ENCODE measurements at places on chromosomes 11 and 22.
A peak's percentile ranks its signal among the peaks of the same experiment; 100 is the strongest.

DNA sequence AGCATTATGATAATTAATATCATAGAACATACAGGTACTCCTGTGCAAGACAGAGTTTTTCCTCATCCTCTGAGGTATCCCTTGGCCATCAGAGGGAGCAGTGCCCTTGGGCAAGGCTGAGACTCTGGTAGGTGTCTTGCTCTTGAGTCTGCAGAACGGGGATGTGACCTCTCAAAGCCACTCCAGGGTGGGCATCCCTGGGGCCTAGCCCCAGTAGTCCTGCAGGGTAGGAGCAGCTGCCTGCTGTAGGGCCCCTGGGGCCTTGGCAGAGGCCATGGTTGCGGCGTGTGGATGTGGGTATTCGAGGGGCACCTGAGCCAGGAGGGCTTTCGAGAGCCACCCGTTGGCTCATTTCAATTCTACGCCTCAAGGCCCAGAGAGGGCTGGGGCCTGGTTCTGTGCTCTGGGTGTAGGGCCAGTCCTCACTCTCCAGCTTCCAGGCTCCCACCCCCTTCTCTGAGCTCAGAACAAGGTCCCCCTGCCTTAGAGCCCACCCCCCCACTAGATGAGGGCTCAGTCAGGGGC is 7.7 kb upstream of the OMP start:
- no peak for DNase-seq

GRCh38 chr11:84234011-84234410 is 947.8 kb upstream of the CCDC90B start:
- DNase-seq: no peak

DNA sequence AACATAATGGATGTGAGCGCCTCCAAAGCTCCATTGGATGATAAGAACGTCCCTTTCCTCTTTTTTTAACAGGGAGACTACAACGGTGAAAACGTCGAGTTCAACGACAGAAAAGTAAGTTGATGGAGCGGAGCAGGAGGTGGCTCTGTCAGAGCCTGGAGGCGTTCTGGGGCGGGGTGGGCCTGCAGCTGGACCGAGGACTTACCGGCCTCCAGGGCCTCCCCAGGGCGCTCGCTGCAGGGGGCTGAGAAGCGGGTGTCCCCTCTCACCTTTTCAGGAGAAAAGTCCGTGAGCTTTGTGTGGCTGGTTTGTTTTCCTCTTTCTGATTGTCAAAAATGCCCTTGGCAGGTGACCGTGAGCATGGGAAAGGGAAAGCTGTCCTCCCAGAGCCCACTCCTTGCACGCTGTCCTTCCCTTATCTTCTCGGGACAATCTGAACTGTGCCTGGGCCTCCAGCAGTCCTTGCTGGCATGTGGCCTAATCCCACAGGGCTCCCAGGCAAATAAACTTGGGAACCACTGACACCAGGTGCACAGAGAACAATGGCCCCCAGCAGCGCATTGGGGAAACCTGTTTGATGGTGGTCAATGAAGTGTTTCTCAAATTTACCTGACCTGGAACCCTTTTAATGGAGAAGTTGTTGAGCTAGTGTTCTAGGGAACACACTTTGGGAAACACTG is 38.4 kb downstream of the ANO1 start:
- DNase-seq: no peak

GRCh38 chr11:122207505-122207904 is 91.5 kb upstream of the BLID start:
- peak; percentile 86 for DNase-seq

DNA sequence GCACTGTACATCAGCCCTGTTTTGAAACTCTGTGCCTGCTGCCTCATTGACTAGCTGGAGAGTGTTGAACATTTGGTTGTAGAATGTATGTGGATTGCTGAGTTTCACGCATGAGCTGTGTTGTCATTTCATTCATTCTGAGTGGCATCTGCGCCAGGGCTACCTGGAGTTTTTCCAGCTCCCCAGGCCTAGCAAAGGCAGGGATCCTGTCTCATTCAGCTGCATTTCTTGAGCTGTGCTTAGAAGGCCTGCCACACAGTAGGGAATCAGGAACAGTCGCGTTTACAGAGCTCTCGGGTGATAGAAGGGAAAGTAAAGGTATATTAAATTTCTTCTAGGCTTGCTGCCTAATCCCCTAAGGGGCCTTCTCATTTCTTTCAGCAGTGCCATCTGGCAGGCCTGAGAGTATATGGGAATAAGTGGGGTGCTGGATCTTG is 44.3 kb downstream of the PTPRJ start:
- DNase-seq: peak; percentile 35

GRCh38 chr11:77501758-77502157 is 27.9 kb upstream of the PAK1 start:
- no peak for DNase-seq

DNA sequence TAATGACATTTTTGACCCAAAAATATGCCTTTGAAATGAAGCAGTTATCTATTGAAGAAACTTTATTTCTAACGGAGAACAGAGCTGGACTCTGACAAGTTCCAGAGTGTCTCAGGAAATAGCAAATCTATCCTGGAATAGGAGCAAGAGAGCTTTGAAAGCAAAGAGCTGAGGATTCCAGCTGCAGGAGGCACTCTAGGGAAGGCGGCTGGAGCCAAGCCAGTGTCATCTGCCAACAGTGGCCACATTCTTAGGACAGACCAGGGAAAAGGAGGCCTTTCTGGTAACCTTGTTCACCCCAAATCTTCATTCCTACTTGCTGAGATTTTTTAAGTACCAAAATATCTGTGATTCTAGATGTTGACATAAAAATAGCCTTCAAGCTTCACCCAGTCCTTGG is 493.5 kb upstream of the B3GAT1 start:
- DNase-seq: no peak

DNA sequence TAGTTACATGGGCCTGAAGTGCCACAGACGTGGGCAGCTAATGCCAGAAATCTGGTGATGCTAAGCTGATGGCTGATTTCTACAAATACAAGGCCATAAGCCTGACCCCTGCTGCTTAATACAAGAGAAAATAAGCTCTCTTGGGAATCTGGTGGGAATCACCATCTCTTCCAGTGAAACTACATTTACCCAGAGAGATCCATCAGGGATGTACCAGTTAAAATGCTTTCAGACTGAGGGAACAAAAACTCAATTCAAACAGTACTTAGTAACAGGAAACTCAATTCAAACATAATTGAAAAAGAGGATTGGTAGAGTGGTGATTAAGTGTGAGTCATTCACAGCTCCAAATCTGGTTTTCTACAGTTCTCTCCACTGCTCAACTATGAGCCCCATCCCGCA is 1.7 kb upstream of the CAVIN3 start:
- DNase-seq: peak; percentile 33

- peak; percentile 63 for DNase-seq
These were observed 889 bp downstream of the PLAAT4 start for GRCh38 chr11:63537293-63538101.

DNA sequence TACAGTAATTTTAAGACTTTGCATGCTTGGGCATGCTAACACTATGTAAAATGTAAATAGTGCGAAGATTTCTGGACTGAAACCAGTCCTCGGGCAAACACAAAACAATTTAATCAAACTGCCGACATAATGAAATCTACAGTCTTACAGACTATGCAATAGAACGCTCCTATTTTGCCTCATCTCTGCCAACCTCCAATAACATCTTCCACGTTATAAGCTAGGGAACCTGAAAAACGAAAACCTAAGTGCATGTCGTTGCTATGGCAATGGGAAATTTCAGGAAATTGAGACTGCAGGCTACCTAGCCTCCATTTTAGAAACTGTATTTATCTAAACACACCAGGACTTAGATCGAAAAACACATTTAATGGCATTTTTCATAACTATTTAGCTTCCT is 1.1 kb downstream of the CSTF3 start:
- DNase-seq: peak; percentile 68

GRCh38 chr11:98561877-98562395 is 458.8 kb upstream of the CNTN5 start:
- no peak for DNase-seq

GRCh38 chr22:30201945-30202344 is 44.6 kb downstream of the LIF start:
- peak; percentile 63 for DNase-seq

- DNase-seq: no peak
These were observed 122.5 kb downstream of the KCNQ1OT1 start for GRCh38 chr11:2577031-2577990.

DNA sequence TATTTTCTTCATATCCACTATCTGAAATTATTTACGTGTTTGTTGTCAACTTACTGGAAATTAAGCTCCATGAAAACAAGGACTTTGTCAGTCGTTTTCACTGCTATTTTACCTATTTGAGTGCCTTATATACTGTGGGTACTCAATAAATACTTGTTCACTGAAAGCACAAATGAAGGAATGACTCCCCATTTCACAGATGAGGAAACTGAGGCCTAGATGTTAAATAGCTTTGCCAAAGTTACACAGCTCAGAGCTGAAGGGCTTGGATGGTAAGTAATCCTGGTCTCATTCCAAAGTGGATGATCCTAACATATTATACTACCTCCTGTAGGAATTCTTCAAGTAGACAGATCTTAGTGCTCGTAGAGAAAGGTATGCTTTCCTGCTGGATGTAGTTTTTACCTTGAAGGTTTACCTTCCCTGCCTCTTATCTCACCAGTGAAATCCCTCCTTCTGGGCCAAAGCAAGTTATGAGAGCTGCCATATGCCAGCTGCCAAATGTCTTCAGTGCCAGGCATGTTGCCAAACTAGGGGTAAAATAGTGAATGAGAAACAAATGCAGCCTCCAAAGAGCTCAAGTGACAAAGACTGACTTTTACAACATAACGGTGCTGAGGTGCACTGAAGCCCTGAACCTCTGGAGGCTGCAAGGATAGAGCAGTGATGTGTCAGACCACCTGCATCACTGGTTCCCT is 129.7 kb downstream of the TRIM44 start:
- DNase-seq: peak; percentile 20

- DNase-seq: no peak
These were observed 1.6 kb downstream of the GPHA2 start for GRCh38 chr11:64933935-64934681.

- no peak for DNase-seq
These were observed 1072.4 kb downstream of the BRD1 start for GRCh38 chr22:48755059-48755949.

DNA sequence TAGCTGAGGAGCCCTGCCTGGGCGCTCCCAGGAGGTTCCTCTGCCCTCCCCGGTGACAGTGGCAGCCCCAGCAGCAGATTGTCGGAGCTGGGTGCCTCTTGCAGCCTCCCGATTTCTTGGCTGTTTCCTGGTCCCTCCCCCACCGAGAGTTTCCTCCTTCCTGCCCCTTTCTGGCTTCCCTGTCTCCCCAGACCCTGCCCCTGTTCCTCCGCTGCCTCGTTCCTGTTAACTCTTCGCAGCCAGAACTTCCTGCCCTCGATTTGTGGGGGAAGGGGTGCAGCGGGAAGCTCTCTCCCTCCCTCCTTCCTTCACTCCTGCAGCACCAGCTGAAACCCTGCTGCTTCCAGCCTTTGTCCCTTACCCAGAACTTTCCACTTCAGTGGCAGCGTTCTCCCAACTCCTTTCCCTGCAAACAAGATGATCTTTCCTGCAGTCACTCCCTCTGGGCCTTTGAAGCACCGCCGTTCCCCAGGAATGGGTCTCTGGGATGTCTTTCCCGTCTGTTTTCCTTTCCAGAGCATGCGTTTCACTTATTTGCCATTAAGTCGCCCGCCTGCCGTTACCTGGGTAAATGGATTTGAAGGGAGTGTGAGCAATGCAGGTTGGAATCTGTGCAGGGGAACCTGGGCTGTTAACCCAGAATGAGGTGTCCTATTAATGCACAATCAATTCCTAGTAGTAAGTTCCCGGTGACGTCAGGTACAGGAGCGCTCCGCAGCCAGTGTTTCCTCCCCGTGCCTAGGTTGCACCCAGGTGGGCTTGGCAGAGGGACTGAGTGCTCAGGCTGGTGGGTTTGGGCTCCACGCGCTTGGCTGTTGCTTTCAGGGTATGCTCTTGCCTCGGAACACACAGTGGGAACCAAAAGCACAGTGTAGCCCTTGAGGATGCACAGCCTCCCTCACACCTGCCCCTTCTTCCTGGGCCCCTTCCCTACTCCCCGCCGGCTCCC is 4.3 kb downstream of the GRK2 start:
- DNase-seq: no peak

Data from adipocyte (in vitro differentiated cells).